ENCODE measurements at places on chromosomes 13 and 19.

GRCh38 chr13:41500511-41500910 lies 43.2 kb downstream of the RGCC start:
- H3K4me1 ChIP-seq: no peaks in the 10 kb centered on the region
- no peak overlapping the region for H3K4me3 ChIP-seq
- no peaks in the 10 kb centered on the region for H3K36me3 ChIP-seq

DNA sequence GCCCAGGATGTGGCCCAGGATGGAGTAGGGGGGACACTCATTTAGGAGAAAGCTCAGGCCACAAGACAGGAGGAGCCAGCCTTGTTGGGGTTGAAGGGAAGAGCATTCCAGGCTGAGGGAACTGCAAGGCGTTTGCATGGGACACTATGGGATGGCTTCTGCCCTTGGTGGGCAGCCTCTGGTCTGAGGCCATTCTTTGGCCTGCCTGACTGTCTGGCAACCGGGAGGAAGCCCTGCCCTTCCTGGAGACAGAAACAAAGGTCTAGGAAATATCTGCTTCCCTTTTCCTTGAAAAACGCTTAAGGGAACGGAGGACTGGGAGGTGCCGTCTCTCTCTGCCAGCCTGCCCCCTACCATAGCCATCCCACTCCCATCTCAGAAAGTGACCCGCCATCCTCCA lies 2.8 kb upstream of the ICAM1 start:
- H3K27ac ChIP-seq: no peak overlapping the region
- H3K4me1 ChIP-seq: no peaks in the 10 kb centered on the region
- peaks cover 6% of the 10 kb centered on the region for H3K27me3 ChIP-seq
- DNase-seq: no peak
- no peaks in the 10 kb centered on the region for H3K36me3 ChIP-seq

GRCh38 chr19:1449467-1450442 lies at the start of gene APC2:
Gene APC2 (plus strand): TSS chr19:1450121. CDS start chr19:1453002, 2,881 bp downstream.
- H3K27me3 ChIP-seq: peaks cover 28% of the 10 kb centered on the region
- no peak within 1 kb of the TSS for H3K4me3 ChIP-seq
- DNase-seq: peak; percentile 73
- H3K27ac ChIP-seq: no peak within 1 kb of the TSS
- no peaks in the 10 kb centered on the region for H3K4me1 ChIP-seq

- H3K27me3 ChIP-seq: no peaks in the 10 kb centered on the region
- no peaks in the 10 kb centered on the region for H3K36me3 ChIP-seq
- H3K27ac ChIP-seq: no peak overlapping the region
- H3K4me3 ChIP-seq: peak overlapping the region; percentile 24
- DNase-seq: peak; percentile 81
Observed at GRCh38 chr19:48490981-48491792, 20.4 kb downstream of the LMTK3 start.

DNA sequence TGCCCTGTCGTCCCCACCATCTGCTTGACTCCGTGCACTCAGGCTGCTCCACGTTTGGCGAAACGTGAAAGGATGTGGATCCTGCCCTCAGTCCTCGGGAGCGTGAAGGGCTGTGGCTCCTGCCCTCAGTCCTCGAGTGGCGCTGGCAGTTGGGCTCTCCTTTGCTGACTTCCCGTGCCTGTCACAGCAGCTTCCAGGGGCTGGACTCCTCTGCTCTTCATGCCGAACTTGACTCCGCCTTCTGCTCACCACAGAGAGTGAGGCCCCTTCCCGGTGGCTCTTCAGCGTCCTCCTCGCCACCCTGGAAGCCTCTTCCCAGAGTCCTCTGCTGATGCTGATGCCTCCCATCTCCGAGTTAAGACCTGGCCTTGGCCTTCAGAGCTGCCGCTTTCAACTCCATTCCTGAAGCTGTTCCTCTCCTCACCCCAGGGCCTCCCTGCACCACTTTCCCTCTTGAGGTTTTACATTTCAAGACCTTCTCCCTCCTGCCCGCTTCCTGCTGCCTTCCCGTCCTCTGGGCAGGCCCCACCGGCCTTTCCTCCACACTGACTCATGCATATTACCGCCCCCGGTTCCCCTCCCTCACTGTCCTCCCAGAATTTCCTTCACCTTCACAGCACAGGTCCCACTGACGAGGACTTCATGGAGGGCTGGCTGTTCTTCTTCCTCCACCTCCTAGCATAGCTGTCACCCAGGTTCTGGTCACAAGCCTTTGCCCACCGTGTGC lies 111.7 kb downstream of the SHISA2 start:
- H3K36me3 ChIP-seq: no peaks in the 10 kb centered on the region
- H3K27me3 ChIP-seq: no peaks in the 10 kb centered on the region
- no peaks in the 10 kb centered on the region for H3K4me1 ChIP-seq
- no peak overlapping the region for H3K4me3 ChIP-seq

- H3K36me3 ChIP-seq: no peaks in the 10 kb centered on the region
- H3K27me3 ChIP-seq: no peaks in the 10 kb centered on the region
- no peak overlapping the region for H3K4me3 ChIP-seq
- H3K27ac ChIP-seq: no peak overlapping the region
- DNase-seq: peak; percentile 69
- no peaks in the 10 kb centered on the region for H3K4me1 ChIP-seq
Observed at GRCh38 chr13:34207334-34207733, 389.4 kb downstream of the RFC3 start.

DNA sequence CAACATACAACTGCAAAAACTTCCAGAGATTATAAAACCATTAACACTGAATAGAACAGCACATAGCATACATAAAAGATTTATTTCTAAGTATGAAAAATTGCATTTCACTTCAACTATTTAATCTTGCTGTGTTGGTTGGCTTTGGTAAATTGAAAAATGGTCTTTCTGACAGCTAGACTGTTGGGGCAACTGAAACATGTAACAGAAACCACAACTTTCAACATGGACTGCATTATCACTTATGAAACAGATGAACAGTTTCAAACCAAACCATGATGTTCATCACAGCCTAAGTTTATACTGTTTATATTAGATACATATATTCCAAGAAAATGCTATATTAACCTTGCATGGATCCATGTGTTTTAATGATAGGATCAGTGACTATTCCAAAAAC lies 324.1 kb upstream of the PCDH9 start:
- H3K27ac ChIP-seq: no peak overlapping the region
- DNase-seq: no peak
- no peaks in the 10 kb centered on the region for H3K27me3 ChIP-seq
- no peaks in the 10 kb centered on the region for H3K36me3 ChIP-seq
- no peak overlapping the region for H3K4me3 ChIP-seq
- no peaks in the 10 kb centered on the region for H3K4me1 ChIP-seq

DNA sequence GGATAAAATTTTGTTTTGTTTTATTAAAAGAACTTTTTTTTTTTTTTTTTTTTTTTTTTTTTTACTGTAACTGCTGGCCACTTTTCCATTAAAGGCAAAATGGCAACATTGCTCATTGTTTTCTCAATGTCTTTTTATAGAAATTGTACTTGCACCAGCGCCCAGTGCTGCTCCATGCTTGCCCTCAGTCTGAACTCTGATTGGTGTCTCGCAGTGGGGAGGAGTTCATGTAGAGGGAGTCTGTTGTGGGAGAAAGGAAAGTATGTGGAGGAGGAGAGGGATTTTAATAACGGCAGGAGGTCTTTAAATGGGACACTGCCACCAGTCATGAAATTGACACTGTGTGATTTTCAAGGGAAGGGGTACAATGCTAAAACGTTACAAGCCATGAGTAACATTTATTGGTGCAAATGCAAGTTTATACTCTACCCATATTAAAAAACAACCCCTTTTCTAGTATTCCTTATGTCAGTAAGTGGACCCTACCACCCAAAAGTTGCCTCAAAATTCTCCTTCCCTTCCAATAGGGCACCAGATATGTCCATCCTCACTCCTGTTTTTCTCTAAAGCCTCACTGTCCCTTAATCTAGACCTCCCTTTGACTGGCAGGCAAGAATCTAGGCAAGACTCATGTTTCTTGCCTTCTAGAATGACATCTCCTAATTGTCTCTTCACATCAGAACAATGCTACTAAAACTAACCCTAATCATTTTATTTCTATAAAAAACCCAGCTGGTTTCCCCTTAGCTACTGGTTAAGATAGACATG lies 3.2 kb downstream of the RASL11A start:
- H3K27me3 ChIP-seq: no peaks in the 10 kb centered on the region
- DNase-seq: no peak
- H3K4me3 ChIP-seq: no peak overlapping the region
- H3K4me1 ChIP-seq: no peaks in the 10 kb centered on the region
- no peak overlapping the region for H3K27ac ChIP-seq
- H3K36me3 ChIP-seq: no peaks in the 10 kb centered on the region

DNA sequence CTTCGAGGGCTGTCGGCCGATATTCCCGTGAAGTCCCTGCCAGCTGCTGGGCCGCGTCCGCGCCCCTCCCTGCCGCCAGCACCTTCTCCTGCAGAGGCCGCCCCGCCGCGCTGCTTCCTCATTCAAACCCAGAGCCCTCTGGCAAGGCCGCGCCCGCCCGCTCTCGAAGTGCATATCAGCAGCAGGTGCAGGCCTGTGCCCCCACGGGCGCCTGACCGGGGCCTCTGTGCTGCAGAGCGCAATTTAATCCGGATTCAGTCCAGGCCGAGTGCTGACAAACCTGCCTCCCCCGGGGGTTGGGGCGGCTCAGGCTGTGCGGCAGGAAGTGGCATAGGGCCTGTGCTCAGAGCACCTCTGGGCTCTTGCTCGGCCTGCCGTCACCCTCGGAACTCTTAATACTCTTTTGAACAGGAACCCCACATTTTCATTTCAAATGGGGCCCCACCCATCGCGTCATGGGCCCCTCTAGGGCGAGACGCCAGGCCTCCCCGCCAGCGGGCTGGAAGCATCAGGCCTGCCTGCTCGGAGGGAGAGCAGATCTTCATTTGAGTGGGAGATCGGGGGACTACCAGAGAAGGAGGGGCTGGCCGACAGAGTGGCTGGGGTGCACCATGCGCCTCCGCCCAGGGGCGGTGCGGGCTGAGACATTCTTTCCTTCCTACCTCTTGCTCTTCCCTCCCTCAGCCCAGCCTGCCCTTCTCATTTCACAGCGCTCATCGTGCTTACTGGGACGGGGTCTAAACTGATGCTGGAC lies 125.7 kb downstream of the TNFRSF19 start:
- no peaks in the 10 kb centered on the region for H3K4me1 ChIP-seq
- H3K36me3 ChIP-seq: no peaks in the 10 kb centered on the region
- H3K27ac ChIP-seq: no peak overlapping the region
- no peaks in the 10 kb centered on the region for H3K27me3 ChIP-seq

DNA sequence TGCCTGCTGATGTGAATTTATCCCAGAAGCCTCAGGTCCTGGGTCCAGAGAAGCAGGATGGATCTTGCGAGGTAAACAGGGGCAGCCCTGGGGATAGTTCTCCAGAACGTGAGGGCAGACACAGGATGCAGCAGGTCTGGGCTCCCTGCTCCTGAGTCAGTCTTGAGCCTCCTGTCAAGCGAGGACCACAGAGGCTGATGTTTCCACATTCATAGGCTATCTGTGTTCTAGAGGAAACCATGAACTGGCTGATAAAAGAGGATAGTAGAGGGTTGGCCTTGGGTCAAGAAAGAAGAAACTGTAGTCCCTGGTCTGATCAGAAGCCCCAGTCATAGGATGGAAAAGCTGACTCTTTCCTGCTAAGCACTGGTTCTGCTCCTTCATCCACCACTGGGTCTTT lies 2.2 kb downstream of the ZNF175 start:
- H3K4me3 ChIP-seq: no peak overlapping the region
- no peak overlapping the region for H3K27ac ChIP-seq
- DNase-seq: no peak
- no peaks in the 10 kb centered on the region for H3K36me3 ChIP-seq
- peaks cover 2% of the 10 kb centered on the region for H3K4me1 ChIP-seq
- no peaks in the 10 kb centered on the region for H3K27me3 ChIP-seq

- H3K4me3 ChIP-seq: no peak overlapping the region
- no peaks in the 10 kb centered on the region for H3K27me3 ChIP-seq
- DNase-seq: peak; percentile 47
- H3K36me3 ChIP-seq: no peaks in the 10 kb centered on the region
- H3K27ac ChIP-seq: no peak overlapping the region
Observed at GRCh38 chr19:38152461-38153379, 71.3 kb downstream of the DPF1 start.

DNA sequence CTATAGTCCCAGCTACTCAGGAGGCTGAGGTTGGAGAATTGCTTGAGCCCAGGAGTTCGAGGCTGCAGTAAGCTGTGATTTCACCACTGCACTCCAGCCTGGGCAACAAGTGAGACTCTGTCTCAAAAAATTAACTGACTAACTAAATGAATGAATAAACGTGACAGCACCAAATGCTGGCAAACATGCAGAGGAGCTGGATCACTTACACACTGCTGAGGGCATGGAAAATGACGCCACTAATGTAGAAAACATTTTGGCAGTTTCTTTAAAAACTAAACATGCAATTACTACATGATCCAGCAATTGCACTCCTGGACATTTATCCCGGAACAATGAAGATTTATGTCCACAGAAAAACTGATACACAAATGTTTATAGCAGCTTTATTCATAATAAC lies 31.3 kb upstream of the GTF3A start:
- no peaks in the 10 kb centered on the region for H3K27me3 ChIP-seq
- DNase-seq: no peak
- H3K27ac ChIP-seq: no peak overlapping the region

- no peaks in the 10 kb centered on the region for H3K27me3 ChIP-seq
- peaks cover 3% of the 10 kb centered on the region for H3K36me3 ChIP-seq
- H3K27ac ChIP-seq: peak overlapping the region; percentile 2
- H3K4me3 ChIP-seq: peak overlapping the region; percentile 79
Observed at GRCh38 chr19:56566904-56567273, 379 bp upstream of the ZNF470 start.

GRCh38 chr19:44840811-44841210 lies 5.3 kb upstream of the NECTIN2 start:
- no peaks in the 10 kb centered on the region for H3K27me3 ChIP-seq
- H3K27ac ChIP-seq: no peak overlapping the region
- DNase-seq: no peak
- H3K4me1 ChIP-seq: no peaks in the 10 kb centered on the region
- H3K36me3 ChIP-seq: no peaks in the 10 kb centered on the region

DNA sequence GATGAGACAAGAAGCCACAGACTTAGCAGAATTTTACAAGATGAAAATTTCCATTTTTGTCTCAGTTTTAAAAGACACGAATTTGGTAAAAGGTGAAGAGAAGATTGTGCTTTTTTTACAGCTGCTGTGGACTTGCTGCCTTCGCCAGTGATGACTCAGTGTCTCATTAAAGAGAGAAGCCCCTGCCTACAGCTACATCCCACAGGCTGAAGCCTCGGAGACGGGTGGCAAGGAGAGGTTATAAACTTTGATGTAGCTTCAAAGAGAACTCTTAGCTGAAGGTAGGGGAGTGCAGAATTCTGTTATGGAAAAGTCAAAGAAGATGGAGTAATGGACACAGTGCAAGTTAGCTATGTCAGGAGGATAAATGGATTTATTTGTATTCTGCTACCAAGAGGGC lies 683.4 kb upstream of the ARGLU1 start:
- H3K4me3 ChIP-seq: no peak overlapping the region
- H3K4me1 ChIP-seq: peaks cover 5% of the 10 kb centered on the region
- H3K27ac ChIP-seq: no peak overlapping the region
- no peaks in the 10 kb centered on the region for H3K27me3 ChIP-seq

DNA sequence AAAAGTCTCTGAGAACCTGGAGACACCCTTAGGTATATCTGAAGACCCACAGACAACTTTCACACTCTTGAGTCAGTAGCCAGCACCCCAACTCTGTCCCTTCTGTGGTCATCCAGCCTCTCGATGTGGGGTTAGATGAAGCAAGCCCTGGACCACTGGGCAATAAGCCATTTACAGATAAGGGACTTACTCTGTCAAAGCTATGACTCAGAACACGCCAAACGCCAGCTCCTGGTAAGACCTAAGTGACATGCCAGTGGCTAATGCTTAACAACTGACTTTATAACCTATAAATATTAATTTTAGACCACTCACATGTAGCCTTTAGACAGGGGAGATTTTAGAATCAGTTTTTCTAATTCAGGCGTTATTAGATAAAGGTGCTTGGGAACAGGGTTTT lies 85.7 kb downstream of the SHISA2 start:
- H3K4me1 ChIP-seq: no peaks in the 10 kb centered on the region
- no peaks in the 10 kb centered on the region for H3K27me3 ChIP-seq
- no peak overlapping the region for H3K27ac ChIP-seq
- no peak overlapping the region for H3K4me3 ChIP-seq
- no peak for DNase-seq
- no peaks in the 10 kb centered on the region for H3K36me3 ChIP-seq

GRCh38 chr13:27942972-27943371 lies 23.2 kb downstream of the PDX1 start:
- H3K27me3 ChIP-seq: no peaks in the 10 kb centered on the region

Measured in mesendoderm (in vitro differentiated cells).